ENCODE measurements at places on chromosomes 4 and X. TPM values are rescaled to one million over a fixed set of nuclear protein-coding genes. Genes with fewer than 3 reads are reported as not detected.

The USP17L12 gene
- total RNA-seq, result not detected

The TLR6 gene
- 1.7 TPM for total RNA-seq

The HMX1 gene
- not detected for total RNA-seq

The BEX2 gene
- total RNA-seq, result 3.7 TPM

DNA sequence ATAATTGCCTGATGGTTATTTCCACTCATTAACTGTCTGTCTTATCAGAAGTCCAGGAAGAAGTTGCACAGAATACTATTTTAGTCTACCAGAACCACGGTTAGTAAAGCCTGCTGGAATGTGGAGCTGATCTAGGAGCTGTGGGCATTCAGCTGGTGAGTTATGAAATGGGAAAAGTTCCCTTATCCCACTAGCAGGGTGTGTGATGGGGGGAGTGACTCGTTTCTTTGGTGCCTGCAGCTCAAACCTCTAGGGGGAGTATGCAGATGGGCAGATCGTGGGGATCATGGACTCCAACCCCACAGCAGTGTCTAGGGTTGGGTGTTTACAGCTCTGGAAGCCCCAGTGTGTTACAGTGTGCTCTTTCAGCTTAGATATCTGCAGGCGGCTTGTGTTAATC lies 305.7 kb upstream of the BOD1L1 start:
- no peak overlapping the region for H3K4me3 ChIP-seq
- no peaks in the 10 kb centered on the region for H3K4me1 ChIP-seq
- no peak for DNase-seq
- peaks cover 2% of the 10 kb centered on the region for H3K27me3 ChIP-seq
- no peaks in the 10 kb centered on the region for H3K36me3 ChIP-seq

DNA sequence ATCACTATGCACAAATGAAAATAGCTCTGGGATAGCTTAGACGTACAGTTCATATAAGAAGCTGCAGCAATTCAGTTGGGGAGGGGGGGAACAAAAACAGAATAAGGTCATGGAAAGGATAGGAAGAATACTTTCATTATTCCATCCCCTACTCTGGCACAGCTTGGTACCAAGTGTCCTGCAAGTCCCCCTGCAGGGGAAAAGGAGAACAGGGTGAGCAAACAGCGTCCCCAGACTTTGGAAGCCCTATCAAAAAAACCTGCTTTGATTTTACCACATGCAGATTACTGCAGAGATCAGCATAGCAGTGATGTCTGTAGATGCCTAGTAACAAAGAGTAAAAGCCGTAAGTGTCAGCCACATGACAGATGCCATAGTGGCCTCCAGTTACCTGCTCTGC lies 209.4 kb upstream of the NEIL3 start:
- no peak overlapping the region for H3K4me3 ChIP-seq
- no peaks in the 10 kb centered on the region for H3K27me3 ChIP-seq
- H3K4me1 ChIP-seq, result no peaks in the 10 kb centered on the region
- no peaks in the 10 kb centered on the region for H3K36me3 ChIP-seq

- H3K27me3 ChIP-seq, result no peaks in the 10 kb centered on the region
- peak overlapping the region; percentile 50 for H3K4me3 ChIP-seq
- peak overlapping the region; percentile 92 for H3K27ac ChIP-seq
- peaks cover 46% of the 10 kb centered on the region for H3K36me3 ChIP-seq
- no peak for DNase-seq
Measured at GRCh38 chr4:15794426-15794825, 16.3 kb downstream of the CD38 start.

DNA sequence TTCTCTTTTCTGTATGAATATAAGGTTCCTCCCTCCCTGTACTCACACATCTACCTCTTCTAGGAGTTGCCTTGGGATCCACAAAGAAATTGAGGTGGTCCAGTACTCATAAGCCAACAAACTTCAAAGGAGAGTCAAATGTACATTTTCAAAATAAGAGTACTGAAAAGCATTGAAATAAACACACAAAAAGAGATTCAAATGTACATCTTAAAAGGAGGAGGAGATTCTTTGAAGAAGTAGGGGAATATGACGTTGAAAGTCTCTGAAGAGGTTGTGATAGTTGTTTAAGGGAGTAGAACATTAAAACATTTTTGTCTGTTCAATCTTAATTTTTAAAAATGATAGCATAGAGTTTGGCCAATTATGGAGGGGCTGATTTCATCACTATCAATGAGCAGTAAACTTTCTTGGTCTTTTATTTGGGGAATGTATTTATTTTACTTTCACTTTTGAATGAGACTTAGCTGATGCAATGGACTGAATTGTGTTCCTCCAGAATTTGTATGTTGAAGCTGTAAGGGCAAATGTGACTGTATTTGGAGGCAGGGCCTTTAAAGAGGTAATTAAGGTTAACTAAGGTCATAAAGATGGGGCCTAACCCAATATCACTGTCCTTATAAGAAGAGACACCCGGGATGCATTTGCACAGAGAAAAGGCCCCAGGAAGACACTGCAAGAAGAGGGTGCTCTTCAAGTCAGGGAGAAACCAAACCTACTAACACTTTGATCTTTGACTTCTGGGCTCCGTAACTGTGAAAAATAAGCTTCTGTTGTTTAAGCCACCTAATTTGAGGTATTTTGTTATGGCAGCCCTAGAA lies 226.3 kb upstream of the PGRMC2 start:
- peak overlapping the region; percentile 45 for H3K4me3 ChIP-seq
- H3K36me3 ChIP-seq, result peaks cover 4% of the 10 kb centered on the region
- H3K4me1 ChIP-seq, result peaks cover 30% of the 10 kb centered on the region
- no peak for DNase-seq
- H3K27ac ChIP-seq, result peak overlapping the region; percentile 71

DNA sequence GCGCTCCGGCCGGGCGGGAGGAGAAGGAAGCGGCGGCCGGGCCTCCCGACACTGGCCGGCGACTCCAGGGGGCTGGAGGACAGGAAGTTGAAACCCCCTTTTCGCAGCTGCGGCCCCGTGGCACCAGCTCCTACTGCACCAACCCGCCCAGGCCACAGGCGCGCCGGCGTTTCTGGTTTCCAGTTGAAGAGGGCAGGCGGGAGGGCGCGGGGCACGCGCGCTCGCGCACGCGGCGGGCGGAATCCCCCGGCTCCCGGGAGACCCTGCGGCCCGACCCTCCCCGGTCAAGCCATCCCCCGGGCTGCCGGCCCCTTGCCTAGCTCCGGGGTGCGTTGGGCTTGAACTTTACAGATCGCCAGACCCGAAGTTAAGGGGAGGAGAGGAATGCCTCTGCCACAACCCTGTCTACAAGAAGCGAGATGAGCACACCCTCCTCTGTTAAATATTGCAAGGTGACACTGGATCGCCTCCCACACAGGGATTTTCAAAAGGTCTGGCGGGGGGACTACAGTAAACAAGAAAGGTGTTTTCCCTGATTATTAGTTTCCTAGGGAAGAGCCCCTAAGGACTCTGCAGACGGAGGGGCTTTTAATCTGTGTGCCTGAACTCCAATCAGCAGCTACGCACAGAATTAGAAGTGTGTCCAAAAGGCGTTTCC lies 1.4 kb downstream of the ELOVL6 start:
- peak overlapping the region; percentile 99 for H3K27ac ChIP-seq
- H3K4me1 ChIP-seq, result peaks cover 44% of the 10 kb centered on the region
- peak; percentile 54 for DNase-seq
- H3K27me3 ChIP-seq, result peaks cover 3% of the 10 kb centered on the region
- H3K4me3 ChIP-seq, result peak overlapping the region; percentile 97

GRCh38 chr4:89258506-89258905 lies 49.1 kb downstream of the GPRIN3 start:
- peaks cover 26% of the 10 kb centered on the region for H3K36me3 ChIP-seq
- H3K27ac ChIP-seq, result peak overlapping the region; percentile 45
- DNase-seq, result no peak
- no peak overlapping the region for H3K4me3 ChIP-seq

- H3K36me3 ChIP-seq, result no peaks in the 10 kb centered on the region
- DNase-seq, result no peak
- no peaks in the 10 kb centered on the region for H3K4me1 ChIP-seq
- no peak overlapping the region for H3K27ac ChIP-seq
Measured at GRCh38 chr4:55931043-55931442, 17.7 kb upstream of the CEP135 start.

DNA sequence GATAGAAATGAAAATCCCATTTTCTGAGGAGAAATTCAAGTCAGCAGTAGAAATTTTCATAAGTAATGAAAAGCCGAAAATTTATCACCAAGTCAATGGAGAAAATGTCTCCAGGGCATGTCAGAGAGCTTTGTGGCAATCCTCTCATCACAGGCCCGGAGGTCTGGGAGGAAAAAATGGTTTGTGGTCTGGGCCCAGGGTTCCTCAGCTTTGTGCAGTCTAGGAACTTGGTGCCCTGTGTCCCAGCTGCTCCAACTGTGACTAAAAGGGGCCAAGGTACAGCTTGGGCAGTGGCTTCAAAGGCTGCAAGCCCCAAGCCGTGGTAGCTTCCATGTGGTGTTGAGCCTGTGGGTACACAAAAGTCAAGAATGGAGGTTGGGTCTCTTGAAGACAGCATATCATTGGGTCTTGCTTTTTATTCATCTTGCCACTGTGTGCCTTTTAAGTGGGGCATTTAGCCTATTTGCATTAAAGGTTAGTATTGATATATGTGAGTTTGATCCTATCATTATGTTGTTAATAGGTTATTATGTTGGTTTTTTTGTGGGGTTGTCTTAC lies 608.5 kb downstream of the PDHA2 start:
- no peaks in the 10 kb centered on the region for H3K4me1 ChIP-seq
- H3K27me3 ChIP-seq, result no peaks in the 10 kb centered on the region
- no peaks in the 10 kb centered on the region for H3K36me3 ChIP-seq
- H3K27ac ChIP-seq, result no peak overlapping the region

- no peak for DNase-seq
- no peak overlapping the region for H3K27ac ChIP-seq
- H3K36me3 ChIP-seq, result no peaks in the 10 kb centered on the region
- peaks cover 17% of the 10 kb centered on the region for H3K4me1 ChIP-seq
- H3K27me3 ChIP-seq, result peaks cover 10% of the 10 kb centered on the region
- no peak overlapping the region for H3K4me3 ChIP-seq
Measured at GRCh38 chr4:26013629-26014028, 99.6 kb downstream of the SMIM20 start.

DNA sequence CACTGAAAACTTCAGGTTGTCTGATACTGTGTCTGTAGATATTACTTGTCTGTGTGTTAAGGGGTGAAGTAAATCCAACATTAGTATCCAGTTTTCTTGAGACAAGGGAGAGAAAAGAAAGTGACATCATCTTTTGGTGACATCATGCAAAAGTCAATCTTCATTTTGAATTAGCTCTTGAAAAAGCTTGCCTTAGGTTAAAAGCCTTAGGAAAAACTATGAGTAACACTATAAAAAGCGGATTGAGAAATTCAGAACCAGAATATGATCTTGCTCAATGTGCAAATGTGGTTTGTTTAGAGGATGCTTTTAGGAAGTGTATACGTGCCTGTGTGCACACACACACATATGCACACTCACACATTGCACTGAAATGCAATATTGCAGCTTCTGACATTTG lies 345.8 kb upstream of the CASK start:
- H3K36me3 ChIP-seq, result peaks cover 4% of the 10 kb centered on the region
- H3K4me3 ChIP-seq, result no peak overlapping the region
- H3K27me3 ChIP-seq, result no peaks in the 10 kb centered on the region
- no peak for DNase-seq
- H3K27ac ChIP-seq, result no peak overlapping the region
- no peaks in the 10 kb centered on the region for H3K4me1 ChIP-seq

DNA sequence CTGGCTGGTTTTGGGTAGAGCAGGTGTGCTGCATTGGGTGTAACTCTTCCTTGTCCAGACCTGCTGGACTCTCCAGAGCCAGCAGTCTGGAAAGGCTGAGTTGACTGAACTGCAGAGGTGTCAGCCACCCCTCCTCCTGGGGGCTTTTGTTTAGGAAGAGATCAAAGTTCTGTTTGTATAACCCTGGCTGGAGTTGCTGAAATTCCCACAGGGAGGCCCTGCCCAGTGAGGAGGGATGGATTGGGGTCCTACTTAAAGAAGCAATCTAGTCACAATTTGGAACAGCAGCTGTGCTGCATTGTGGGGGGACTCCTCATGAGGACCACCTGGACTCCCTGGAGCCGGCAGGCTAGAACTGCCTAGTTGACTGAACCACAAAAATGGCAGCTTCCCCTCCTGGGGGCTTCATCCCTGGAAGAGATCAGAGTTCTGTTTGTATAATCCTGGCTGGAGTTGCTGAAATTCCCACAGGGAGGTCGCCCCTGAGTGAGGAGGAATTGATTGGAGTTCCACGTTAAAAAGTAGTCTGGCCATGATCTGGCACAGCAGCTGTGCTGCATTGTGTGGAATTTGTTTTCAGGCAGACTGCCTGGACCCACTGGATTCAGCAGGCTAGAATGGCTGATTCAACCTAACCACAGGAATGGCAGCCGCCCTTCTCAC lies 264.9 kb upstream of the ZC4H2 start:
- no peak overlapping the region for H3K4me3 ChIP-seq
- no peak for DNase-seq
- H3K27me3 ChIP-seq, result no peaks in the 10 kb centered on the region
- H3K36me3 ChIP-seq, result no peaks in the 10 kb centered on the region
- H3K4me1 ChIP-seq, result no peaks in the 10 kb centered on the region
- H3K27ac ChIP-seq, result no peak overlapping the region

DNA sequence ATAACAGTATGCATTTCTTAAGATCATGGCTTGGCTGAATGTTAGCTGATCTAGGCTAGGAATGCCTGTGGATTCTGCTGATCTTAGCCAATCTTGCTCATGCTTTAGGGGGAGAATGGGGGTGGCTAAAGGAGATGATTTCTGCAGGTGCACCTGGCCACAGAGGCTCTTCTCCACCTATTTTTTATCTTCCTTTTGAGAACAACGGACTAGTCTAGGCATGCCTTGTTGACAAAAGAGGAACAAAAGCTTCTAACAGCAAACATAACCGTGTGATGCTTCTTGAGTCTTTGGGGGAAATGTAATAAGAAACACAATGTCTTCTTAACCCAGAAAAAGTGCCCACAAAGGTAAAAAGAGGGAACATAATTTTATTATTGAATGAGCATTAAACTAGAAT lies 743.5 kb downstream of the ARAP2 start:
- H3K27ac ChIP-seq, result no peak overlapping the region
- no peaks in the 10 kb centered on the region for H3K27me3 ChIP-seq
- H3K36me3 ChIP-seq, result no peaks in the 10 kb centered on the region
- no peak for DNase-seq
- H3K4me1 ChIP-seq, result no peaks in the 10 kb centered on the region

- H3K36me3 ChIP-seq, result no peaks in the 10 kb centered on the region
- no peak overlapping the region for H3K4me3 ChIP-seq
- no peak overlapping the region for H3K27ac ChIP-seq
Measured at GRCh38 chr4:179344861-179345260, 1902.6 kb upstream of the AGA start.

GRCh38 chrX:153999359-154000037 lies 20.2 kb downstream of the IRAK1 start:
- H3K27ac ChIP-seq, result no peak overlapping the region
- no peak for DNase-seq
- H3K36me3 ChIP-seq, result peaks cover 7% of the 10 kb centered on the region
- H3K4me3 ChIP-seq, result no peak overlapping the region
- peaks cover 17% of the 10 kb centered on the region for H3K4me1 ChIP-seq

Data from activated T-helper 1 cell treated with anti-CD3 and anti-CD28 coated beads, Interleukin-12 subunit alpha, Interleukin-12 subunit beta, Interleukin-2, Interleukin-4 antibody, amounts not matched to agents 30 ng/mL and 10 ng/mL and 1 ng/mL, durations not matched to agents 14 hours and 24 hours and 36 hours (primary cell).